ENCODE measurements at places on chromosomes 5 and 9.

GRCh38 chr5:40882291-40882690 lies 27.0 kb upstream of the C7 start:
- DNase-seq = no peak

GRCh38 chr5:139669662-139670368 lies 21.7 kb downstream of the CXXC5 start:
- no peak for DNase-seq

DNA sequence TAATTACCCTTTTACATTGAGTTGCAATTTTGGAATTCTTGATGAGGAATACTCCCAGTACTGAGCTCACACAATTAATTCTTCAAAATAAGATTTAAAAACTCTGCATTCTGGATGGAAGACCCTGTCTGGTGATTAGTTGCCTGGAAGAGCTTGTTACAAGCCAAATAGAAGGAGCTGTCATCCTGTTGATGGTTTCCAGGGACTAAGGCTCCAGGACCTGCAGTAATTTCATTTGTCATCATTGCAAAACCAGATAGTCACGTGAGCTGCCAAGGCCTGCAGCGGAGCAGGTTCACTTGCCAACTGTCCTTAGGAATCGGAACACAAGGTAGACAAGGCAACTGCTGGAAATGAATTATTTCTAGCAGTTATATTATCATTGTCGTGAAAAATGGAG lies 597.7 kb downstream of the CCDC171 start:
- DNase-seq = no peak

DNA sequence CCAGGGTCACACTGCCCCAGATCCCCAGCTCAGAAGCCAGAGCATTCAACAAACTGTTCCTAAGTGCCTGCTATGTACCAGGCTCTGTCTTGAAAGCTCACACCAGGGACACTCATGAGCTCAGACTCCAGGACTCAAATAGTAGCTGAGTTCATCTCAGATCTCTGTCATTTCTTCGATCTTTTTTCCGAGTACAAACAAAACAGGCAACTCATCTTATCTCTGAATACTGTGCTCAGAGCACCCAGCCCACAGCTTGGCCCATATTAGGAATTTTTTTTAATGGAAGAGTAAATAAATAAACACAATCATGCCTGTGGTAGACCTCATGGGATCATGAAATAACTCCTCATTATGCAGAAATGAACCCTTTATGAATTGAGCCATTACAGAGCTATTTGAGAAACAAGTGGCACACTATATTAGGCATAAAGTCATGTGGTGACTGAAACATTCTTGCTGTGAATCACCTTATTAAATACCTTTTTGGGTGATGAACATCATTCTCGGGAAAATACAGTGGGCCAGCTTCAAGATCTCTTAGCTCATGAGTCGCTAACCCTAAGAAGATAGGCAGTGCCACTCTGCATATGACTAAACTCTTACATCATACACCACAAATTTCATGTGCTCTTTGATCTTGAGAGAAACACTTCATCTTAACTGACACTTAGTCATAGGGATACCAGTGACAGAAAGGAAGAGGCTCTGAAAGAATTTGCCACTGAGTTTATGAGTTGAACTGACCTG lies 9.9 kb downstream of the SH3RF2 start:
- peak; percentile 28 for DNase-seq

- no peak for DNase-seq
Observed at GRCh38 chr9:81244631-81245030, 444.7 kb downstream of the TLE1 start.

DNA sequence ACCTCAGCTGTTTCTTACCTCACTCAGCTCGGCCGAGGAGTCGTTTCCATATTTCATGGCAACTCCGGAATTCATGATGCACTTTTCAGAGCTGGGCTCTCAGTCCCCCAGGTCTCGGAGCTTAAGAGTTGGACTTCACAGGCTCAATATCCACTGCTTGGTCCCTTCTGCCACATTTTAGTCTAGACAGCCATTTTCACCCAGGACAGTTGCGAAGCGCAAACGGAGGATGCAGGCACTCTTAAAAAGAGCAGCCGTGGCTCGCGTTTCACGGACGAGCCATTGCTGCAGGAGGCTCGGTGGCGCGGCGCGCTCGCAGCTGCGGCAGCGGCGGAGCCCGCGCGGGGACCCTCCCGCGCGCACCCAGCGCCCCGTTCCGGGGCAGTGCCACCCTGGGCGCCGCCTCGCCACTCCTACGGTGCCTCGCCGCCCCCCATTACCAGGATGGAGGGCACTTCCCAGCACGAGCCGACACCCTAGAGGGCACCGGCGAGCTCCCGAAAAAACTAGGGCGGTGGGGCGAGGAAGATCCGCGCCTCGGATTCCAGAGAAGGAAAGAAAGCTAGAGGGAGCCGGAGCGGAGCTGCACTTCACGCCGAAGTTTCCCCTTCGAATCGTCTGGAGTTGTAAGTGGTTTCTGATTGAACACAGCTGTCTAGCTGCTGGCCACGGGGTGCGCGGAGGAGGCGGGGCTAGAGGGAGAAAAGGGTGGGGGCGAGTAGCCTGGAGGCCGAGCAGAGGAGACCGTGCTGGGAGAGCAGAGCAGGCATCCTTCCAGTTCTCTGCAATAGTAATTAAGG lies 140.3 kb downstream of the TSSK1B start:
- DNase-seq = peak; percentile 68

DNA sequence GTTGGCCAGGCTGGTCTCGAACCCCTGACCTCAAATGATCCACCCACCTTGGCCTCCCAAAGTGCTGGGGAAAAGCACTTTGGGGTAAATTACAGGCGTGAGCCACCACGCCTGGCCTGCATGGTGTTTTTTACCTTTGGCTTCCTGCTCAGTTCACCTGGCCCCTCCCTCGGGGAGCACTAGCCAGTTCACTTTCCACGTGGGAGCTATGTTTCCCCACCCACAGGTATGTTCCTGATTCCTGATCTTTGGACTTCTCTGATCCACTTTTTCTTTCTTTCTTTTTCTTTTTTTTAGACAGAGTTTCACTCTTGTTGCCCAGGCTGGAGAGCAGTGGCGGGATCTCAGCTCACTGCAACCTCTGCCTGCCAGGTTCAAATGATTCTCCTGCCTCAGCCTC lies 15.8 kb downstream of the DAB2IP start:
- no peak for DNase-seq

DNA sequence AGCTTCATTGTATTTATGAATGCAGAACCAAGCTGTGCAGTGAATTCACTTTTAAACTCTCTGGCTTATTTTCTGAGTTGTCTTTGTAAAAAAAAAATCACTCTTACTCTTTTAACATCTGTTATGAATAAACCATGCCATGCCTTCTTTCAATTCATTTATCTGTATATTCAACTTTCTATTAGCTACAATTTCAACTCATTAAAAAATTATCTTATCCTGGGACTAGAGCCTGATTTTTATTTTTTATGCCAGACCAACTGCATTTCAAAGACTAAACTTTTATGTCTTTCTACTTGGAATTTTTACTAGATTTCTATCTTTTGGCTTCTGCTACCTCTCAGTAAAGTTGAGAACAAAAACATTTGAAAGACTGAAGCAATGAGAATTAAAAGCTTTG lies 342.7 kb downstream of the DEPDC1B start:
- no peak for DNase-seq
